GM12892 (cell line): ENCODE measurements at places on chromosomes 2 and 18.

DNA sequence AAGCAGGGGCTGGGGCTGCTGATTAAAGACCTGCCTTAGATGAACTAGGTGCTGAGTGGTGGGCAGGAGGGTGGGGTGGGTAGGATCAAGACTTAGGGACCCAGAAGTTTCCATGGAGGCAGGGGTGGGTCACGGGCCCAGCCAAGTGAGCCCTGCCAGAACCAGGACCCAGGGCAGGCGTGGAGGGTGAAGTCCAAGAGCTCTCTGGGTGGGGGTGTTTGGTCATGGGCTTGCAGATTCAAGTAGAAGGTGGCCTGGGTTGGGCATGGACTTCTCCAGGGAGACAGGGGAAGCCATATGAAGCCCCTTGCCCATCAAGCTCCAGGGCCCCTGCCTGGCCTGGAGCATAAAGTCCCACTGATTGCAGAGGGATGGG, 168.8 kb downstream of the SMAD7 start:
- DNase-seq, result no peak

DNA sequence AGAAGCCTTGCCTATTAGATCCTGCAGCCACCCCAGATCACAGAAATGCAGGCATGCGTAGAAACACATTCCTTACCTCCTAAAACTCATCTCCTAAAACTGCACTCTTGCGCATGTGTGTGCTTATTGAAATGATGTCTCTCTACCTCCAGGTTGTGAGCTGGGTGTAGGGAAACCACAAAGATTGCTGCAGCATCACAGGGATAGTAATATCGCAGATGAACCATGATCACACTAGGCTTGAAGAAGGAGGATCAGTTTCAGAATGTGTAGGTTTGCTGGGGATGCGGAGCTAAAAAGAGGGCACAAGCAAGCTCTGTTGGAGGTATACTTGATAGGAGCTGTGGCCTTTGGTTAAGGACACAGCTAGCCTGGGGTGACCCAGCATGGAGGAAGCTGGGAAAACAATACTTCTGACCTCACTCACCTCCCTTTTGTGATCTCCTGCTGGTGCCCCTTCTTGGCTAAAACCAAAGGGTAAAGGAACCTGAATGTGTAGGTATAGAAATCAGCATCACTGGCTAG, 118.8 kb downstream of the SETBP1 start:
- DNase-seq, result no peak

- DNase-seq, result no peak
Measured at GRCh38 chr2:134361648-134362047, 107.8 kb downstream of the MGAT5 start.

- DNase-seq, result no peak
Measured at GRCh38 chr2:191691016-191691735, 13.2 kb downstream of the NABP1 start.

DNA sequence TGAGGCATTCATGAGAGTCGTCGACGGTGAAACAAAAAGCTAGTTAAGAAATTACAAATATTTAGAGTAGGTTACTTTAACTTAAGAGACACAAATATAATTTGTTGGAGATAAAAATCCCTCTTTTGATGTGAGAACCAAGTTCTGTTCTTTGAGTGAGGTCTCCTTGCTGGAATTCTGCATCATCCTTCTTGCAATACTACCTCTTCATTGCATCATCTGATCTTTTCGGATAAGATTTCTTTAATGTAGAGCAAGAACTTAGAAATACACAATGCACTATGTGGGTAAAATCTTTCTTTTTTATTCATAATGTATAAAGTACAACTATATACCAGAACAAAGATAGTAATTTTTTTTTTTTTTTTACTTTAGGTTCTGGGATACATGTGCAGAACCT, 118.4 kb downstream of the ARL4C start:
- no peak for DNase-seq

DNA sequence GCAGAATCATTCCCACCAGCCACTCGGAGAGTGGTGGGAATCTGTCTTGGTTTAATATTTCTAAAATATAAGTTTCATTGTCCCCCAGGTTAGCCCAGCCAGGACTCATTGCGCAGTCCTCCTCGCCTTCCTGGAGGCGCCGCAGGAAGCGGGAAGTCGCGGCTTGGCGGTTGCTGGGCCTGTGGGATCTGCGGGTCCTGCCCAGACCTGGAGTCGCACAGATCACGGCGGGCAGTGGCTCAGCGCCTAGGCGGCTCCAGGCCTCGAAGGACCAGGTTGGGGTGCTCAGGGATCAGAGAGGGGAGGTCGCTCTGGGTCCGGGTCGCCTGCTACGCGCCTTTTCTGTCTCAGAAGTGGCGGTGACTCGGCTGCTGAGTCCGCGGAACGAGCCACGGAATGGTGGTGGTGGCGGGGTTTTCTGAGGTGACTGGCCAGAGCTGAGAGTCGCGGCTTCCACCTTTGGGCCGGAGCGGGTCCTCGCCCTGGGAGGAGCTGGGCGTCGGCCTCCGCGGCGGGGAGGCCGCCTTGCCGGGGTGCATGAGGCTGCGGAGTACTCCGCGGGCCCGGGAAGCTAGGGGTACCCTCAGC, 2.6 kb downstream of the HOXD3 start:
- DNase-seq, result no peak

- no peak for DNase-seq
Measured at GRCh38 chr18:23498877-23499276, 4.4 kb upstream of the RMC1 start.

DNA sequence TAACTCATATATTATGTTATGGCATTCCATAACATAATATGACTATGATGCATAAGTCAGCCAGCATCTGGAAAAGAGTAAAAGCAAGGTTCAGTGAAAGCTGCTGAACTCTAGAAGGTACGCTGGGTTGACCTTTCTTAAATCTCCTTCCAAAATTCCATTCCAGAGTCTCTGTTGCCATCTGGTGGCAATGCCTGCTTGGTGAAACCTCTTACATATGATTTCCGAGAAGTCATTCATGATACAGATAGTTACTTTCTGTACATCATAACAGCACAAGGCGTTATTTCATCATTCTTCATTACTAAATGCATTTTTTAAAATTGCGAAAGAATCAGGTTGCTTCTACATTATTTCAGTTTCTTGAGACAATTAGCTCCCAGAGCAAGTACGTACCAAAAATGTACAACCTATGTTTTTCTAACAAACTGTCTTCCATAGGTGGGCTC, 7.0 kb upstream of the EPG5 start:
- no peak for DNase-seq

DNA sequence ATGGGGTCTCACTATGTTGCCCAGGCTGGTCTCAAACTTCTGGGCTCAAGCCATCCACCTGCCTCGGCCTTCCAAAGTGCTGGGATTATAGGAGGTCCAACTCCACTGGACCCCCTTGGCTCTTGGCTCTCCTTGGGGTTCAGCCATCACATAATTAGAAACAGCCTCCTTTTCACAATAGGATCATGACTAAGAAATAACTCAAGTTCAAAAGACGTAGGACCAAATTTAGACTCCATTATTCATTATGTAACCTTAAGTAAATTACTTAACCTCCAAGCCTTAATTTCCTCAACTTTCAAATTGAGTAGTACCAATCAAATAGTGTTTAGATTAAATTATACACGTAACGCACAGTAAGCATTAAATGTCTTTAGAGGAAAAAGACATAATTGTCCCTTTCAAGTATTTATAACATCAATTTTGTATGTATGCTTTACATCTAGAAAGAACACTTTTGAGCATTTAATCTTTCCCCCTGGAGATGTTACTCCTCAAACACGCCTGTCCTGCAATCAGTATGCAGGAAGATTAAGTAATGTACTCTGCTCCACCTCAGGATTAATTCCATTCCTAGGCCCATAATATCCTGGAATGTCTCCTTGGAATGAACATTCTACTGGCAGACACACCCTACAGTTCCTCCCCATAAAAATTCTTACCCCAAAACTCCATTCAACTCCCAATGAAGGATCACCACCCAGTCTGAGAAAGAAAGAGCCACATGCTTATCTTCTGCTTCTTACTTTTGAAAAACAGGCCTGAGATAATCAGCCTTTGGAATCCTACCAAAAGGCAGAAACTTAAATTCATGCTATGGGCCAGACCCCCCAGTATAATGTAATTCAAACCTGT, 49.1 kb downstream of the COBLL1 start:
- no peak for DNase-seq

GRCh38 chr2:174177316-174177890, 70.9 kb downstream of the OLA1 start:
- no peak for DNase-seq

DNA sequence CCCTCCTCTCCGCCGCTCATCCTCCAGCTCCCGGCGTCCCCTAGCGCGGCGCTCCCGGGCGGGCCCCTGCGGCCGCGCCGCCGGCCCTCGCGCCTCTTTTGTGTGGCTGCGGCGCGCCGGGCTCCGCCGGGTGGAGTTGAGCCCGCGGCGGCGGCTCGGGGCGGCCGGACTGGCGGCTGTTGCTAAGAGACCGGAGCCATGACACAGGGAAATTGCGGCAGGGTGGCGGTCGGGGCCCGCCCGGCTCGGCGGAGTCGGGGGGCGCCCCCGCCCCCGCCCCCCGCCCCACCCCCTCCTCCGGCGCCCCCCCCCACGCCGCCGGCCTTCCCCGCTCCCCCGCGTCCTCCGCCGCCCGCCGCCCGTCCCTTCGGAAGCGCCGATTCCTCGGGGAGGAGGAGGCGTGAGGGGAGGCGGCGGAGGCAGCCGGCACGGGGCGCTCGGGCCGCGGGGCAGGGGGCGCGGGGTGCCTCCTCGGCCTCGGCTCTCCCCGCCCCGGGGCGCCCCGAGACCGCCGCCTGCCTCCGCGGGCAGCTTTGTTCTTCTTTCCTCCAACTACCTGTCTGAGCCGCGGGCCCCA, at the start of gene TMEM200C:
TSS of gene TMEM200C (minus strand) at position 224 of the 577 bp plus-strand sequence. CDS start 3,459 bp downstream, outside the sequence.
- peak; percentile 52 for DNase-seq

DNA sequence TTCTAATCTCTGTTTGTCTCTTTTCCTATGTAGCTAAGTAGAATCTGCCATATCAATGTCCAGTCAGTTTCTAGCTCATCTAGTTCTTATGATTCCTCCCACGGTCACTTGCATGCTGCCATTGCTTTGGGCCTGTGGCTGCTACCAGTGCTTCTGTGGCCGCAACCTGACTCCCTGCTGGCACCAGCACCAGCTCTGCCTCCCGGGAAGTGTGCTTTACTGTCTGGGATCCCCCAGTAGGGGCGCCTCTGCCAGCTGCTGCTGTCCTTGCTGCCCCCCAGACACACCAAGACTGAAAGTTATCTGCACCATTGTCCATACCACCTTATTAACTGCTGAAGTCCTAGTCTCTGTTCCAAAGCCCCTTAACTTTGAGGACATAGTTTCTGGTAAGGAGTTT, 56.3 kb downstream of the RAPGEF4 start:
- DNase-seq, result no peak

GRCh38 chr2:238908960-238909951, 61.4 kb downstream of the TWIST2 start:
- no peak for DNase-seq

DNA sequence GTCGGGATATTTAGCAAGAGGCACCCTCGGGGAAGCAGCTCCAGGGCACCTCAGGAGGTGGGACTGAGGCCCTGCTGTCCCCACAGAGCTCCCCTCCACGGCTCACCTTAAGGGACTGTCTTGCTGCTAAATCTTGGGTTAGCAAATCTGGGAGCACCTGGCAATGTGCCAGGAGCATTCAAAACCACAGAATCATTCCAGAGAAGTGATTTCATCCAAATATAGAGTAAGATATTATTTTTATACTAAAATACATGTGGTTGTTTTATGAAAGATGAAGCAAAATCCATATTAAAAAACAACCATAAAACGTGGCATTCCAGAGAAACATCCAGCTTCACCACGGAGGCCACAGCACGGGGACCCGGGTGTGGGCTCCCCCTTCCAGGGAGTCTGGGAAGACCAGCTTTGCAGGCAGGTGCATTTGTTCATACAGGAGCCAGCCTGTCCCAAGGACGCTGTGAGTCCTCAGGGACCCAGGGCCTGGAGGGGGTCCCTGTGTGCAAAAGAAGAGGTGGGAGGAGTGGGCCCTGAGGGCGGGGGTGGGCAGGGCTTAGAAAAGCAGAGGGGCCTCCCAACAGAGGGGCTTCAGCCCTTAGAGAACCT, 16.3 kb downstream of the HS1BP3 start:
- DNase-seq, result no peak

DNA sequence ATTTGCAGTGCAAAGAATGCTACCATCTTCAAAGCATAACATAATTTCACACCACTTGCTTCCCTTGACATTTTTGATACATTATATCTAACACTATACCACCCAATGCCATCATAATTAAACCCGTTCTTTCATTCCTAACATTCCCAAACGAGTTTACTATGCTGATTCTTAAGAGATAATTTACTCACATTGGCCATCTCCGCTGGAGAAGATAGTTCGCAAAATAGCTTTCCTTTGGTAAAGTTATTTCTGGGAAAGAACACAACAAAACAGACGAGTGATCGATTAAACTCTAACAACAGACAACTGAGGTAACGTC, 716 bp downstream of the MMADHC start:
- DNase-seq, result no peak

DNA sequence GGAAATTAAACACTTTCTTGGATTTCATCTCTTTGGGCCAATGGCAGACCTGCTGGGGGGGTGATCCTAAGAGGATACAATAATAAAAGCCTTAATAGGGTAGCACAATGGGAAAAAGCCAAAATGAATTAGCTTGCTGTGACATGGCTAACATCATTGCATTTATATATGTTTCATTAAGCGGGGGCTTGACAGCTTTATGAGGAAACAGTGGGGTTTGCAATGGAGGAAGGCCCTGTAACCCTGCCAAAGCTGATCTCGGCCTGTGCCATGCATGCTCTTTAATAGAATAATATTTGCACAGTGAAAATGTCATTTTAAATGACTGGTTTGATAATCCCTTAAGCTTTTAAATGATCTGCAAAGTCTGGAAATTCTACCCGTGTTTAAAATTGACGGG, 291.5 kb downstream of the SLC4A3 start:
- DNase-seq, result no peak

GRCh38 chr2:214489181-214489580, 78.3 kb downstream of the VWC2L start:
- no peak for DNase-seq

- DNase-seq, result no peak
Measured at GRCh38 chr2:126272401-126272800, 383.6 kb upstream of the GYPC start.

- DNase-seq, result no peak
Measured at GRCh38 chr2:173550143-173550542, 195.5 kb downstream of the CDCA7 start.

DNA sequence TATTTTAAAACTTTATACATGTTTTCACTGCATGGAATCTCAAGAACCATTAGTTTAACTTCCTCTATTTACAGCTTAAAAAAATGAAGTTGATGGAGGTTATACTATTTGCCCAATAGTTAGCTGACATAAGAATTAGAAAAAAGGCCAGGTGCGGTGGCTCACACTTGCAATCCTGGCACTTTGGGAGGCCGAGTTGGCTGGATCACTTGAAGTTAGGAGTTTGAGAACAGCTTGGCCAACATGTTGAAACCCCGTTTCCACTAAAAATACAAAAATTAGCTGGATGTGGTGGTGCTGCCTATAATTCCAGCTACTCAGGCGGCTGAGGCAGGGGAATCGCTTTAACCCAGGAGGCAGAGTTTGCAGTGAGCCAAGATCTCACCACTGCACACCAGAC, 125.1 kb upstream of the CDH19 start:
- no peak for DNase-seq

DNA sequence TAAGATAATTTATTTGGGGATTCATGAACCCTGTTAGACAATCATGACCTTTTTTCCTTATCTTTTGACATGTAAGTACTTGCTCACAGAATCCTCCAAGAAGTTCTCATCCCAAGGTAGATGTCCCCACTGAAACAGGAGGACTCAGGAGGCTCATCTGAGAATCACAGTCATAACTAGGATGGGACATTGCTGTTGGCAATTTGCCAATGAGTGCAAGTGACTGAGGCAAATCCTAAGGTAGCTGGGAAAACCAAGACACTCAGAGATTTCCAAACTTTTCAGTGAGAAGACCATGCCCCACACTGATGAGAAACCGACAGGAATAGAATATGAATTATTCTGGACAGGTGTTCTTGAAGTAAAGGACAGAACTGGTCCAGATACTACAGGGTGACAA, 735.0 kb downstream of the TMEM182 start:
- no peak for DNase-seq
